ENCODE measurements at places on chromosomes 5 and 9.
A peak's percentile ranks its signal among the peaks of the same experiment; 100 is the strongest.

GRCh38 chr9:27991221-27991620, 417.9 kb upstream of the C9orf72 start:
- no peak for DNase-seq

GRCh38 chr9:134877541-134877940, 3.1 kb upstream of the FCN2 start:
- DNase-seq, result no peak

GRCh38 chr5:173944511-173944910, 44.5 kb upstream of the C5orf47 start:
- no peak for DNase-seq

DNA sequence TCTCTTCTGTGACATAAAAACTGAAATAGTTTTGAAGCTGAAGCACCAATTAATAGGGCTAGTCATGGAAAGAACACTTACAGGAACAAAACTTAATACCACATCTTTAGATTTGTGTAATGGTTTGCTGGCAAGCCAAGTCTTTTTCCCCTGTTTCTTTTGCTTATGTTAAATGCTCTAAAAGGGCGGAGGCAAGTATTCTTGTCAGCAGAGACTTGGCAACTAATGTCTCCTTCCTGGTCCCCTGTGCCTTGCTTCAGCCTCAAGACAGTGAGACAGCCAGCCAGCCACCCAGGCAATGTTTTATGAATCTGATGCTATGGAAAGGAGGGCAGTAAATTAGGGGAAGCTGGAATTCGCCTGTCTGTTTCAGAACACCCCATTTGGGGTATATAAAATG, 45.7 kb downstream of the PRRC1 start:
- DNase-seq, result peak; percentile 17

DNA sequence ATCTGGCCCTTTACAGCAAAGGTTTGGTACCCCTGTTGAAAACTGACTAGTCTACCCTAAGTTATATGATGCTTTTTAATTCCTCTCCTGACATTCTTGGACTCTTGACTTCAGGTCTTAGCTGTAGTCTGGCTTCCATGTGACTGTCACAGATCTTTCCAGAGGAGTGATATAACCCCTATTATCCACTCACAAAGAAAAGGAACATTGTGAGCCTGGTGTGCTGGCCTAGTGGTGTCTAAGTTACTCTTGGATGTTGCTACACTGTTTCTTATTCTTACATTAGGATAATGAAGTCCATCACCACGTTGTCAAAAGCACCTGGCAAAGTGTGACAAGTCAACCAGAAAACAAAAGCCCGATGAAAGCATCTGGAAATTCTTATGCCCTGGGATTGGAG, 49.8 kb downstream of the RAD23B start:
- DNase-seq, result no peak

DNA sequence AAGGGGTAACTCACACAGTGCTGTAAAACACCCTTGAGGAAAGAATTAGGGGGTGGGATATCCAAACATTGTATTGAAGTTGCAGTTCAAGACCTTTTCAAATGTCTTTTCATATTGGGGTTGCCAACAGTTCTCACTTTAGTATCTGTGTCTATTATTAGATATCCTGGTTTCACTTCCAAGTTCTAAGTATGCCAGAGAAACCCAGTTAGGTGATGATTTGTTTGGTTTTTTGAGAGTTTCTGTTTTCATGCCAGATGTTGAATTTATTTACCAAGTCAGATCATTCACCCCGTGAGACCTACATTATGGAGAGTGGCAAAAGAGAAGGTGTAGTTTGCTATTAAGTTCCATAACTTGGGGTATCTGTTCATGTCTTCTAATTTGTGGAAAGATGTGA, 64.5 kb downstream of the C9orf152 start:
- DNase-seq, result no peak

- no peak for DNase-seq
Observed at GRCh38 chr9:94839398-94839797, 112.9 kb downstream of the AOPEP start.

GRCh38 chr9:128625391-128626146, 31.1 kb downstream of the DYNC2I2 start:
- no peak for DNase-seq

- DNase-seq, result peak; percentile 22
Observed at GRCh38 chr5:153135411-153135810, 355.1 kb upstream of the GRIA1 start.

DNA sequence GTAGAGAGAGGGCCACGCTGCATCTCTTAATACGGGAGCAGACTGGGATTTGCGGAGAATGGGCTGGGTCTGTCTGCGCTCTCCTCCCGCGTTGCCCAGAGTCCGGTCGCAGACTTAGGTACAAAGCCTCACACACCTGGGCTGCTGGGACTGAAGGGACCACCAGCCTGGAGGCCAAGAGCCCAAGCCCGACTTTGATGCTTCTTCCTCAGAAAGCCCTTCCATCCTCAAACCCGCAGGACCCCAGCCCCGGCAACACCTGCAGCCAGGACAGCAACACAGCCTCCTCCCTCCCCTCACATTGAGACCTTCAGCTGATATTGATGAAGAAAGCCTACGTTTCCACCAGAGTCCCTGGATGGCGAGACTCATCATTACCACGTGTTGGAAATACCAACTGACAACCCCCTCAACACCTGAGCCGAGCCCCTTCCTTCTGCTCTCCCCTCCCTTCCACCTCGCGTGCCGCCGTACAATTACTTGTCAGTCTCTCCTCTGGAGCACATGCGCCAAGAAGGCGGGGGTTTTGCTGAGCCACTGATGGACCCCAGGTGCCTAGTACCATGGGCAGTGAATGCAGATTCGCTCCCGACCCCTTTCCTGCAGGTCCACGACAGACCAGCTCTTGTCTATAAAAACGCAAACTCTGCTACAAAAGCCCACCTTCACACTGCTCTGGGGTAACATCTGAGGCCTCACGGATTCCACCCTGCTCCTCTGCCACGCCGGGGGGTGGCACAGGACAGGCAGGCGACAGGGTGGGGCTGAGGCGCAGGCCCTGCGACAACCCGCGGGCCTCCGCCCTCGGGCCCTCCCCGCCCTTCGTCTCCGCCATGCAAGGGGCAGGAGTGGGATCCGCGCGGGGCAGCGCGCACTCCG, 841 bp downstream of the ASB6 start:
- peak; percentile 59 for DNase-seq

DNA sequence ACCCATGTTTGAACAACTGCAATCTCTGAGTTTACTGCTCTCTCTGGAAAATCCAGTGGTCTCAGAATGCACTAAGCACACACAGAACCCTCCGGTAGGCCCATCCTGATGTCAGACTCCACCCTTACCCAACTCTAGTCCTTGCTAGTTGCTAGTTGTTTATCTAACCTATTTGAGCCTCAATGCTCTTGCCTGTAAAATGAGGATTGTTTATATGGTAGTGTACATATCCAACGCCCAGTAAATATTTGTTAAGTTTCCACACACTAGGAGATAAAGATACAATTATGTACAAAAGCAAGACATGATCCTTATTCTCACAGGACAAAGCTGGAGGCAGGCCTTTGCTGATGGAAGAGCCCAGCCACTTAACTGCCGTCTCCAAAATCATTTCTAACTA, 192.2 kb downstream of the SPOCK1 start:
- no peak for DNase-seq

DNA sequence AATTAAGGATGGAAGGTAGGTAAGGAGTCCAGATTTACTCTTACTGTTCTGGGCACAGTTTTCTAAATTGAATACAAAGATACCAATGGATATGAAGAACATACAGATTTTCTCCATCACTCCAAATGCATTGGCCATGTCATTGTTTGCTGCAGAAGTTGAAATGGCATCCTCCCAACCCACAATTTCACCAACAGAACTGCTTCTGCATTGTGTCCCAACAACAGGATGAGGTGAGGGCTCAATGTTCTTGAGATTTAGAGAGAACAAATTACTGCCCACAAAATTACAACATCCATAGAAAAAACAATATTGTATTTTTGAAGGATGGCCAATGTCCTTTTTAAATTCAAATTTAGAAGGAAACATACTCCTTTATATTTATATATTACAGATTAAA, 88.9 kb downstream of the NUDT12 start:
- no peak for DNase-seq

- no peak for DNase-seq
Observed at GRCh38 chr5:175690586-175690985, 32.7 kb downstream of the HRH2 start.

GRCh38 chr5:134975078-134975715, 7.5 kb downstream of the CATSPER3 start:
- DNase-seq, result peak; percentile 3

DNA sequence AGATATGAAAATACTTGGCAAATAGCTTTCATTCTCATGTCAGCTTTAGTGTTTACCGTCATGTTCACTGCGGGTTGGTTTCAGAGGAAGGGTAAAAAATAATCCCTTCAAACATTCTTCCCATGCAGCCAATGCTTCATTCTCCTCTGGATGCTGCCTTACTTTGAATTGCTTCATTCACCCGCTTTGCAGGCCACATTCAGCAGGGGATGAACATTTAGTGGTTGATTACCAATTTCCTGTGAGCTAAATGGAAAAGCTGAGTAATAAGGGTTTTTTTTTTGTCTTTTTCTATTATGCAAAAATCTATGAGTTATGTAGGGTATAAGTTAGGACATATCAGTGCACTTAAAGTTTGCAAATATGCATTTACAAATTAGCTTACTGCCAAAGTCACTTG, 96.3 kb upstream of the MEF2C start:
- peak; percentile 70 for DNase-seq

DNA sequence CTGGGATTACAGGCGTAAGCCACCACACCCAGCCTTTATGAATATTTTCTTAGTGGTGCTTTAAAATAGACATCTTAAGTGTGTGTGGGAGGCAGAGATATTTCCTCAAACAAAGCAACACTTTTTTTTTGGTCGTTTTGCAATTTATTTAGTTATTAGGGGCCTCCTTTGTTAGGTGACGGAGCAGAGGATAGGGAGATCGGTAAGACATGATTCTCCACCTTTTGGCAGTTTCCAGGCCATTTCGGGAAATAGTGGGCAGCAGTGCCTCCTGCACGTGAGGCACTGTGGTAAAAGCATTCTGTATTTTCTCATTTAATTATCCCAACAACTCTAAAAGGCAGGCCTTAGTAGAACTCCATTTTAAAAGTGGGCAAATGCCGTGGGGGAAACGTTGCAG, 1.9 kb downstream of the OCLN start:
- no peak for DNase-seq

GRCh38 chr5:79075646-79076426, 6.3 kb downstream of the BHMT2 start:
- peak; percentile 43 for DNase-seq

DNA sequence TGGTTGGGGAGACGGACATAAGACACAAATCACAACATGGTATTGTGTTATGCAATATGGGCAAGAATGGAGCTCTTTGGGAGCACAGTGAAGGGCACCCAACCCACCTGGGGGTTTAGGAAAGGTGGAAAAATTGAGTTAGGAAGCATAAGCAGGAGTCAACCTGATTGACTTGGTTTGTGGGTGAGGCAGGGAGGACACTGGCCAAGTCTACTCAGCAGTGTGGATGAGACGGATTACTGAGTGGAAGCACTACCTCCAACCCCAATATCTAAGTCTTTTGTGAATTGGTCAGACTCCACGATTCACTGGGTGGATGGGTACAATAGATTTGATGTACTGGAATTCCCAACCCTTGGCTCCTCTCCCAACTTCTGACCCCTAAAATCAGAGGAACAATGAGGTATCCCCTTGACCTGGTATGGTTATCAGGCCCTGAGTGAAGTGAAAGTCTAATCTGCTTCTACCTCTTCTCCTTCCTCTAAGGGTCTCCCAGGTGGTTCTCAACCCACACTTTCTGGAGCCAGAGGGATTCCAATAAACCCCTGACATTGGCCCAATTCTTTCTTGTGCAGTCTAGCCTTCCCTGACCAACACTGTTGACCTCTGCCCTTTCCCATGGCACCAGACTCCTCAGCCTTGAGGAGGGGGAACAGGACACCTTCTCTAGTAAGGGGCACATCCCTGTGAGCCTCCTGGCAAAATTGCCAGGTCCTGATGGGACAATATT, 5.2 kb downstream of the EGR1 start:
- peak; percentile 43 for DNase-seq

DNA sequence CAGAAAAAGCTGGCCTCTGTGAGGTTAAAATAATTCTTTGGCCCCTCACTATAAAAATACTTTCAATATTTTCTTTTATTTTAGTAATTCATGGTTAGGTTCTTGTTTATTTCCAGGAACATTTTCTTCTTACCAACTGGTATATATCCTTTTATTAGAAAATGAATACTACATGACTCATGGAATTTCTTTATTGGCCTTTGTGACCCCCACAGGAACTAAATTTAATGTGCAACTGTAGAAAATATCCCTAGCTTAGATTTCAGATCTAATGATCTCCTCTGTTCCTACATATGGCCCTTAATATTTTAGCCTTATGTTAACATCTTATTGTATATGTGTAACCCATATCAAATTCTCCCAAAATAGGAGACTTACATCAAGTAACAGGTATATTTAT, 429.9 kb downstream of the NR2F1-AS1 start:
- DNase-seq, result peak; percentile 37

DNA sequence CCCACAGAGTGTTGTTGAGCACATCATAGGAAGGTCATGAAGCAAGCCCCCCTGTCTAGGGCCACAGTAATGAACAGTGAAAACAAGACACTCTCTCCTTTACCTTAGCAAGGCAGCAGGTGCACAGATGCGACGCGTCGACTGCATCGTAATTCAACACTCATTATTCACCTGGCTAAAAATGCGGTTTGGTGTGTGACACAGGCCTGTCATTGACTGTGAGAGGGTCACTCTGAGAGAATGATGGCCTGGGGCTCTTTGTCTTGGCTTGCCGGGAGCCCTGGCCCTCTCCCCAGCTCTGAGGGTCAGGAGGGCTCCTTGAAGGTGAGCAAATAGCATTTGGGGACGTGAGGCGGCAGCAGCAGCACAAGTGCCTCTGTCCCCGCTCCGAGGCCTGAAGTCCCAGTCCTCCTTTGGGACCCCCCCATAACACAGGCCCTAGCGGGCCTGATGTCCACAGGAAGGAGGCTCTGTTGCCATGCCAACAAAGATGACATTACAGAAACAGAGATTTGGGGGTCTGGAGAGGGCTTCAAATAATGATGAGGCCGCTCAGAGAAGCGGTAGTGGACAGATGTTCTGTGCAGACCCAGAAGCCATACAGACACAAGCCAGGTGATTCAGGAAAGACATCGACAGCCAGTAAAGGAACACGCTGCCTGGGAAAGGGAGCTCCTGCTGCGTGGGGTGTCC, 46.7 kb downstream of the SHB start:
- no peak for DNase-seq

DNA sequence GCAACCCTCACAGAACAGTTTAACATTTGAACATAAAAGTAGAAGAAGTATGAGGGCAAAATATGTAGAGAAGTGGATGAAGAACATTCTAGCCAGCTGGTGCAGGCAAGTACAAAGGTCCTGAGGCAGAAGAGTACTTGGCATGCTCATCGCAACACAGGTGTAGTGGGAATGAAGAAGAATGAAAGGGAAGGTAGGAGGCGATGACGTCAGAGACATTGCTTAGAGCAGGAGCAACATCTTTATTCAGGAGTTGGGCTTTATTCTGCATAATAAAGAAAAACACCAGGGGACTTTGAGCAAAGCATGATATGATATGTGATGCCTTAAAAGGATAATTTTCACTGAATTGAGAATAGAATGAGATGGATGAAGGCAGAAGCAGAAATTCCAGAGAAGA, 570.6 kb upstream of the CDH9 start:
- no peak for DNase-seq

All from GM23248 (cell line).